ENCODE measurements at places on chromosomes 7 and 10.
A peak's percentile ranks its signal among the peaks of the same experiment; 100 is the strongest.

DNA sequence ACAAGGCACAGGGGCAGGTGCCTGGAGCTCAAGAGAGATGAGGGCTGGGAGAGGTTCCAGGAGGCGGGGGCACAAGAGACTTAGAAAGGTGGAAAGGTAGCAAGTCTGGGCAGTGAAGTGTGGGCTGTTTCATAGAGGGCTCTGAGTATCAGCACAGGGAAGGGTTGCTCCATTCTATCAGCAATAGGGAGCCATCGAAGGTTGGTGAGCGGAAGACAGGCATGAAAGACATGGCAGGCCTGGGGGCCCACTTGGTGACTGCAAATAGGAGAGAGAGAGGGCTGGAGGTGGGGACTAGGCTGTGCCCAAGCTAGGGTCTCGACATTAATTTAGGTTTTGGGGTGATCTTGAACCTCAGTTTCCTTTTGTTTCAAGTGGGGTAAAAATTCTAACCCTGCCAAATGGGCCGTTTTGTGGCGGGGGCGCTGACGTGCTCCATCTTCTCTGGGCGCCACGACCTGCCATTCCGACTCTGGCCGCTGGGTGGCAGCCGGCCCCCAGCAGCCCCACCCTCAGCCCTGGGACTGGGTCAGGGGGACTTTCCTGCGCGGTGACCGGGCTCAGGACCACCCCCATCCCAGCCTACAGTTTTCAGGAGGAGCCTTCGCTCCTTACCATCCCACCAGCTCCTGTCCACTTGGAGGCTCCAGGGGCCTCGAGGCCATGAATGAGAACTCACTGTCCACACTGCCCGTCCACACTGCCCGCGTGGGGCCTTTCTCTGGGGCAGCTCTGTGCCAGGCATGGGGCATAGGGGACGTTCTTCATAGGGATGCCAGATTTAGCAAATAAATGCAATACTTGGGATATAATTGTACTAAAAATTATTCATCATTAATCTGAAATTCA lies 37.2 kb upstream of the PCBD1 start:
- peak; percentile 71 for DNase-seq

DNA sequence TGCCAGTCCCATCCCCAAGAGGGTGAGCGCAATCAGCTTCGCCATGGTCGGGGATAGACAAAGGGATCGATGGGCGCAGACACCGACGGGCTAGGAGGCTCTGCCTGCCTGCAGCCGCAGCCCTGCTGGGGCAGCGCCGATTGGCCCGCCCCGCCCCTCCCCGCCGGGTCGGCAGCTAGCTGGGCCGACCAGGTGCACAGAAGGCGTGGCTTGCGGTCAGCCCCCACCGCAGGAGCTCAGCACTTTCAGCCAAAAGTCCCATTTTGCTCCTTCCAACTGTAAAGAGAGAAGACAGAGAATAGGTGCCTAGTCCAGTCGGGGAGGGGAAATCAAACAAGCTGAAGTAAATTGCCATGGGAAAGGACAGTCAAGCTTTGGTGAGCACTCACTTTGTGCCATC lies at the start of gene PON1:
TSS of gene PON1 (minus strand) at position 102 of the 400 bp plus-strand sequence. CDS start at position 45, 57 bp downstream.
- DNase-seq = peak; percentile 66

- peak; percentile 83 for DNase-seq
Measured at GRCh38 chr10:83166344-83166743, 973.0 kb upstream of the GHITM start.

- DNase-seq = no peak
Measured at GRCh38 chr7:5367661-5368060, 56.0 kb downstream of the TNRC18 start.

DNA sequence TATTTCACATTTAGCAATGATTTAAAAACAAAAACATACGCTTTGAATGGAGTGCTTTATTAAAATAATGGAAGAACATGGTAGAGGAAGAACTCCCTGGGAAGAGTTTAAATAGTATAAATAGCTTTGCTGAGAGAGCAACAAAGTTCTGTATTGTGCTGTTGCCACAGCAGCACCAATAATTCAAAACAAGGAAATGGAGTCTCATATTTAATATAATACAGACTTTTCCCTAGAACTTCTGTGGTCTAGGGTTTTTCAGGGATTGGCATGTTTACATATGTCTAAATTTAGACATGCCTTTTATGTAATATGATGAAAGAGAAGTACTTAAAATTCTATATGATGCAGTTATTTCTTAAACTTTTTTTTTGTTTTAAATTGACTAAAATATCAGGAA lies 217.2 kb upstream of the HDAC9 start:
- DNase-seq = no peak

DNA sequence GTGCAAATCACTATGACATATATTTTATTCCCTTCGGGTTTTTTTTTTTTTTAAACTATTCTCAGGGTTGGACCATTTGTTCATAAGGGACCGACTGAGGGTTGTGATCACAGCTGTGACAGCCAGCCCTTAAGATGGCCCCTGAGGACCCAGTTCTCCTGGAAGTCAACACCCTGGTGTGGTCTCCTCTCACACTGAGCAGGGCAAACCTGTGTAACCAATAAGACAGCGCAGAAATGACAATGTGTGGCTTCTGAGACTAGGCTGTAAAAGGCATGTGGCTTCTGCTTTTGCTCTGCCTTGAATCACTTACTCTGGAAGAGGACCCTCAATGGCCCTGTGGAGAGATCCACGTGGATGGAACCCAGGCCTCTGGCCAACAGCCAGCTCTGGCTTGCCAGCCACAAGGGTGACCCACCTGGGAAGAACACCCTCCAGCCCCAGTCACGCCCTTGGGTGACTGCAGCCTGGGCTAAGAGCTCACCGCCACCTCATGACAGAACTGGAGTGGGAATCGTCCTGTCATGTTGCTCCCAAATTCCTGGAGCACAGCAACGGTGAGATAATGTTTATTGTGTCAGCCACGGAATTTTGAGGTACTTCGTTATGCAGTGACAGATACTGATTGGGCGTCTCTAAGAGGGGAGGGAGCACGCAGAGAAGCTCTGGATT lies 127.1 kb downstream of the CLEC2L start:
- DNase-seq = no peak

DNA sequence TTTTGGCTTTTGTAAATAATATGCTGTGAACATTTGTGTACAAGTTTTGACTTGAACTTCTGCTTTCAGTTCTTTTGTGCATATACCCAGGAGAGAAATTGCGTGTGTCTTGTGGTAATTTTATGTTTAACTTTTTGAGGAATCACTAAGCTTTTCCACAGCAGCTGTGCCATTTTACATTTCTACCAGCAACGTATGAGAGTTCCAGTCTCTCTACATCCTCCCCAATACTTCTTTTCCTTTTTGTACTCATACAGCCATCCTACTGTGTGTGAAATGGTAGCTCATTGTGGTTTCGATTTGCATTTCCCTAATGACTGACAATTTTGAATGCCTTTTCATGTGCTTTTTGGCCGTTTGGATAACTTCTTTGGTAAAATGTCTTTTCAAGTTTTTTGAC lies 66.3 kb upstream of the INHBA start:
- no peak for DNase-seq

DNA sequence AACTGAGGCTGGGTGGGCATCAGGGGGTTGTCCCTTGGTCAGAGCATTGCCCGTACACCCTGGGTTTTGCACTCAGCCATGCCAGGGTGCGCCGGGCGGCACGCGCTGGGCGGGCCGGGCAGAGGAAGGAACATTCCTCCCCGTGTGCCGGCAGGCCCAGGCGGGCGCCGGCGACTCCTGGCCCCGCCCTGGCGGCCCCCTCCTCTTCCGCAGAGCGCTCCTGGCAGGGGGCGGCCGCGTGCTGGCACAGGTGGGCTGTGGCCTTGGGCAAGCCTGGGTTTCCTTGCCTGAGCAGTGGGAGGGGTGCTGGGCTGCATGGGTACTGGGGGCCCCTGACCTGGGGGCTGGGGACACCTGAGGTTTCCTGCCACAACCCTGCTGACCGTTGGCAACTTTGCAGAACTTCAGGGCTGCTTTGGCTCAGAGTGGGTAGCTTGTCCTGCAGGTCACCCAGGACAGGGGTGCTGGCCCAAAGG lies 3.9 kb downstream of the LFNG start:
- peak; percentile 83 for DNase-seq

DNA sequence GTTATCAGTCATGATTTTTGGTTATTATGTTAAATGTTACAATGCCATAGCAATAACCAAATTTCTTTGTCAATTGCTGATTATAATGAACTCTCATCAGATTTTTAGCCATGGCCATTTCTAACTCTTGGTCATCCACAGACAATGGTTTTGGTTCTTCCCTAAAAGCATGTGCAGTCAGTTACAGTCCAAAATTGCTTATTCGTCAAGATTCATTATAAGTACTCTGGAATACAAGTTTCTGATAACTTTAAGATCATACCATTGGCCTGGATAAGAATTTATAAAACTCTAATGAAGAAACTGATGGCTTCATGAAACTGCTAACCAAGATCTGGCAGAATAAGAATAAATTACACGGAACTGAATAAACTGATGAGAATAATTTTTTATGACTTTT lies 50.9 kb downstream of the PDZD8 start:
- DNase-seq = no peak
